ENCODE measurements at places on chromosomes 16 and 17. TPM values are rescaled to one million over a fixed set of nuclear protein-coding genes. Genes with fewer than 3 reads are reported as not detected.

Gene PRSS8
- total RNA-seq: 30.2 TPM

Gene ATP2A3
- total RNA-seq: 12.6 TPM

Gene NPIPA1
- 71.2 TPM for total RNA-seq

Gene TACO1
- total RNA-seq: 17.5 TPM

Gene C17orf75
- 36.1 TPM for total RNA-seq

Gene KRT20
- 0.23 TPM for total RNA-seq

Gene DHX38
- 50.5 TPM for total RNA-seq

Gene HS3ST4
- total RNA-seq: 0.12 TPM

Gene ALOX15B
- total RNA-seq: 0.99 TPM

Gene KRTAP2-2
- total RNA-seq: not detected

Gene ELMO3
- 6.3 TPM for total RNA-seq

Gene SLX1A
- total RNA-seq: 11.6 TPM

Gene RAP1GAP2
- 19.2 TPM for total RNA-seq

Gene GTF3C1
- 100 TPM for total RNA-seq

Gene SLC13A2
- 1.9 TPM for total RNA-seq

Measured in metanephros (tissue), 2 donors.